ENCODE measurements at places on chromosomes 6 and 20.

- no peak for DNase-seq
Observed at GRCh38 chr6:89160331-89161092, 14.7 kb downstream of the PM20D2 start.

GRCh38 chr20:43040427-43040826 lies 149.3 kb downstream of the PTPRT start:
- no peak for DNase-seq

DNA sequence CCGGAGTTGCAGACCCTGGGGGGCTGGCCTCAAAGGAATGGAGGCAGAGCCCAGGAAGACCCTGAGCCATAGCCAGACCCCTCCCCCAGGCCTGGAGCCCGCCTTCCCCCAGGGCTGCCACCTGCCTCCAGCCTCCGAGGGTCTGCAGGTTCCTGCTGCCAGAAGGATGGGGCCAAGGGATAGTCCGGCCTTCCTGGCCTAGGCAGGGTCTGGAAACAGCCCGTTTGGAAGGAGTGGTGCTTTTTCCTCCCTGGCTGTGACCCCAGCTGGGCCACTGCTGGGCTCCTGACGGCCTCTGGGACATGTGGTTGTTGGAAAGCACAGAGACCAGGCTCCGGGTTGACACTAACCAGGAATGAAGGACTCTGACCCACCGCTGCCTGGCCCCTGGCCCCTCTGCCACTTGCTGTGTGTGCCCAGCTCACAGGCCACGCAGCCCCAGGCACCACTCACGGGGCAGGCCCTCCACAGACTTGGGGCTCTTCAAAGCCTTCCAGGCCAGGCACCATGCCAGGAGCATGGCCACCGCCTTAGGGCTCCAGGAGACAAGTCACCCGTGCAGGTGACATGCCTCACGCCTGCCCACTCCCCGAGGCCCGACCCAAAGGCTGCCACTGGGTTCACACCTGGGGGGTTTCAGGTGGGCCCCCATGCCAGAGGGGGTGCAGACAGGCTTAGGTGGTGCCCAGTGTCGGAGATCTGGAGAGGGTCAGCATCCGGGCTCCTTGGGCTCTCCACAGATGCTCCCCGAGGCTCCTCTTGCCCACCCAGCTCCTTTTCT lies 3.9 kb upstream of the LAMA5 start:
- no peak for DNase-seq

GRCh38 chr6:11770546-11771466 lies 7.8 kb downstream of the ADTRP start:
- DNase-seq: peak; percentile 11

DNA sequence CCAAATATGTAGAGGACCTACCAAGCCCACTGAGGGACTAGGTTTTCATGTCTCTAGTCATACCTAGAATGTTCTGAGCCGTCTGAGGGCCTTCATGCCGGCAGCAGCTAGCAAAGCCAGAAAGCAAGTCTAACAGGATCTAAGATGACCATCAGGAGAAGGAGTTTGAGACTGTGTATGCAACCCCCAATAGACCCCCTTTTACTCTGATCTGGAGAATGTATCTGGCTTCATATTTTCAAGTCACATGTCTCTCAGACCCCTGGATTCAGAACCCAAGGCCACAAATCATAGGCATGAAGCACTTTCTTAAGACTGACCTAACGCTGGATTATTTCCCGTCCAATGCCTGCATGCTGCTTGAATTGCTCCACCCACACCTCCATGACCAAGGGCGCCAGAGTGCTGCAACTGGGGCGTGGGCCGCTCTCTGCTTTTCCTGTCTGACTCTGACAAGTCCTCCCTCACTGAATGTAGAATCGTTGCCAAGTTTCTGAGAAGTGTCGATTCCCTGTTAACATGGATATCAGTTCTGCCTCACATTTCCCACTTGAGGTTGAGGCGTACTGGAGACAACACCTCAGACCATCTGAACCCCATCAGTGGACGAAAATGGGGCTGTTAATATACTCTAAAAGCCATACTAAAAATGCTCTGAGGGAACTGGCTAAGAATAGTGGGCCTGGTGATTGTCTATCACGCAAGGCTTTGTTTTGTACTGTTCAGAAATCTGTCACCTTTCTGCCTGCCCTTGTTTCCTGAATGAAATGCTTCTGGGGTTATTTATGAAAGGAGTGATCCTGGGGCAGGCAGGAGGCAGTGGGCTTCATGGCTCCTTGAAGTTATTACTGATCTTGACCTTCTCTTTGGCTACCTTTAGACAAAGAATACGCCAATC lies 23.9 kb upstream of the ASXL1 start:
- DNase-seq: peak; percentile 34

GRCh38 chr6:100663219-100663863 lies 198.6 kb upstream of the SIM1 start:
- DNase-seq: no peak

- no peak for DNase-seq
Observed at GRCh38 chr6:116450769-116451740, 10.1 kb upstream of the CALHM6 start.

DNA sequence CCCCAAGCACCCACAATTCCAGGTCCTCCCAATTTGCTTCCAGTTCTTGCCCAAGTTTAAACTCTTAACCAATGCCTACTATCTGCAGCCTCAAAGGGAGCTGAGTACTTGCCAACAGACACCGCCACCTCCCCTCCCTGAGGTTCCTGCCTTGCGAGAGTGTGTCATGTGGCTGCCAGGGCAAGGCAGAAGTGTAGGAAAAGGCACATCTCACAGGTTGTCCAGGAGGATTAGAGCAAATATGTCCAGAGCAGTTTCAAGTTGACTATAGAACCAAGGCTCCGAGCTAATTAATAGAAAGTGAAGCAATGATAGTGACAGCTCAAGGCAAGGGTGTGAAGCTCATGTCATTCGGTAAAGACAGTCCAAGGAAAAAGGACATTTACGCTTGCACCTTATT lies 127.8 kb downstream of the ATXN1 start:
- DNase-seq: no peak
